ENCODE measurements at places on chromosomes 6 and 20.
A peak's percentile ranks its signal among the peaks of the same experiment; 100 is the strongest.

DNA sequence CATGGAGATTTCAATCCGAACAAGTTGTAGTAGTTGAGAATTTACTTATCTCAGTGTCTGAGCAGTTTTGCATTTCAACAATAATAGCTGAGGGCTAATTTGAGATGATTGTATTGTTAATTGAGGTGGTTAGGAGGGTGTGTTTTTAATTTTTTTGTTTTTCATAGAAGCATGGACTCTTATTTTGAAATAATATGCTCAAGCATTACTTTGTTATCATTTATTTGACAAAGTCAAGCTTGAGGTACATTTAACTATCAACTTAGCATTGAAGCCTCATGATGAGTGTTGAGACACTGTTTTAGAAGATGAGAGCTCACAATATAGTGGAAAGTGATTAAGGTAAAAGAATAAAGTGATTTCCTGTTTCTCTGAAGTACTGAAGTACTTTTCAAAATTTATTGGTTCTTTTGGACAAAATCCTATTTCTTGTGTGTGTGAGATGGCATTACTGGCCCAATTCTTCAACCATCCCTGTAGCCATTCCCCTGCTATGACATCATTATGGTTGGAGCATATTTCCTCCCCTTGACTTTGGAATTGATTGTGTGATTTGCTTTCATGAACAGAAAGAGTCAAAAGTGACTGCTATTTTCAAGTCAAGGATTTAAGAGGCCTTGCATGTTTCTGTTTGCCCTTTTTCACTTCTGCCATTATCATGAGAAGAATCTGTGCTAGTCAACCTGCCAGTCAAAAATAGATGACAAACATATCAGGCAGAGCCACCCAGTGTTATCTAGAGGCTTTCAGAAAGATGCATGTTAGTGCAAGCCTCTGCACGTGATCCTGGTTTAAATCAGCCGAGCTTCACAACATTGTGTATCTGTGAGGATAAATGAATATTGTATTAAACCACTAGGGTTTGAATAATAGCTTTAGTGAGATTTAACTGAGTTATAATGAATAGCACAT, 1112.3 kb upstream of the CITED2 start:
- no peak for DNase-seq

- no peak for DNase-seq
These were observed 178.2 kb upstream of the CST7 start for GRCh38 chr20:24770628-24771541.

- DNase-seq = peak; percentile 76
These were observed 5.7 kb downstream of the KCNG1 start for GRCh38 chr20:51017251-51017650.

DNA sequence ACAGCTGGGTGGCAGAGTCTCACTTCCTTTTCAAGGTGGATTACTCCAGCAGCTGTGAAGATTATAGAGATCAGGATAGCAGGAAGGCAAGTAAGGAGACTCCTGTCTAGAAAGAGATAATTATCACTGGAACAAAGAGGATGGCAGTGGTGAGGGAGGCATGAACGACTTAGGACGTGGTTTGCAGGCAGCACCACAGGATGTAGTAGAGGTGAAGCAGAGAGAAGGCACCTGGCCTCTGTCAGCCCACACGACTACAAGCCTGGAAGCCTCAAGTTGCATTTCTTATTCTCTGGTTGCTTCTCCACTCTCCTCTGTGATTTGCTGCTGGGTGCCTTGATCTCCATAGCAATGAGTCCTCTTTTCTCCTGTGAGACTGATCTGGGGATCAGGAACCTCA, 62.7 kb downstream of the TSHZ2 start:
- no peak for DNase-seq

DNA sequence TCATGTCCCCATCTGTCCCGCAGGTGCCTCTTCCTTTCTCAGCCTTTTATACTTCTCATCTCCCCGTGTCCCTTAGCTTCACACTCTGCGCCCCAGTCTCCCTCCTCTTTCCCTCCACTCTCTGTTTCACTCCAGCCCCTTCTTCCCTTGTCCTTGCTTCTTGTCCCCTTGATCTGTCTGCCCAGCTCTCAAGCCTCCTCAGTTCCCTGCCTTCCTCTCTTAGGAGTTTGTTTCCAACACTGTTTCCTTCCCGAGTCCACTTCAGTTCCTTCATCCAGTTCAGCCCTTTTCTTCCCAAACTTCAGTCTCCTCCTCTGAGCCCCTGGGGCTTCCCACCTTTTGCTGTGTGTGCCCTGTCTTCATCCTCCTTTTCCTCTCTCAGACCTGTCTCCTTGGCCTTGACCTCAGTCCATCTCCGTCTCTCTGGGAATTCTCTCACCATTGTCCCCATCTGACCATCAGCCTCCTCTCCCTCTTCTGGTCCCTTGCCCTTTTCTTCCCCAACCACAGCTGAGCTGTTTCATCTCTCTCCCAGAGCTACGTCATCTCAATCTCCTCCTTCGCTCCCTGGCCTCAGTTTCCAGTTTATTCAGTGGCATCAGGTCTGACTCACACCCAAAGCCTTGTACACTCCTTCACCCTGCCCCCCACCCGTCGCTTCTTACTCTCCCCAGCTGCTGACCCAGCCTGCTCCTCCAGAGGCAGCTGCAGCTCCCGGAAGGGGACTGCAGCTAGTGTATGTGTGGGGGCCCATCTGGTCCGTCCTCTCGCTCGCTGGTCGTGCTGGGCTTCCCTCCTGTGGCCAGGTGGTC, 2.7 kb upstream of the DDR1 start:
- peak; percentile 43 for DNase-seq
